NCI-H1436 treated with DMSO at 0.1 percent for 48 hours (cell line): ENCODE measurements at places on chromosomes 7 and 10.

GRCh38 chr10:59109826-59110225 lies 66.6 kb upstream of the PHYHIPL start:
- no peak for DNase-seq

DNA sequence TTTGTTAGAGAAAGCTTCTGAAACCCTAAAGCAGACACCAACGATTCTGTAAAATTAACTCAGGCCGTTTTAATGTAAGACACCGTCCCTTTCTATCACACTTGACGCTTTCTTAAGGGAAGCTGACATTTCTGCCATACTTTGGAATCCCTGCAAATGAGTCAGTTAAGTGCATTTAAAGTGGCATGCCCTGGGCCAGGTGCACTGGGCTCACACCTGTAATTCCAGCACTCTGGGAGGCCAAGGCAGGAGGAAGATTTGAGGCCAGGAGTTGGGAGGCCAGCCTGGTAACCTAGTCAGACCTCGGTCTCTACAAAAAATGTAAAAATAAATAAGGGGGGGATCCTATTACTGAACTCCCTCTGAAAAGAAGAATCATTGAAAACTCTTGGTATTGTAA lies 4.4 kb downstream of the UBE2H start:
- no peak for DNase-seq

DNA sequence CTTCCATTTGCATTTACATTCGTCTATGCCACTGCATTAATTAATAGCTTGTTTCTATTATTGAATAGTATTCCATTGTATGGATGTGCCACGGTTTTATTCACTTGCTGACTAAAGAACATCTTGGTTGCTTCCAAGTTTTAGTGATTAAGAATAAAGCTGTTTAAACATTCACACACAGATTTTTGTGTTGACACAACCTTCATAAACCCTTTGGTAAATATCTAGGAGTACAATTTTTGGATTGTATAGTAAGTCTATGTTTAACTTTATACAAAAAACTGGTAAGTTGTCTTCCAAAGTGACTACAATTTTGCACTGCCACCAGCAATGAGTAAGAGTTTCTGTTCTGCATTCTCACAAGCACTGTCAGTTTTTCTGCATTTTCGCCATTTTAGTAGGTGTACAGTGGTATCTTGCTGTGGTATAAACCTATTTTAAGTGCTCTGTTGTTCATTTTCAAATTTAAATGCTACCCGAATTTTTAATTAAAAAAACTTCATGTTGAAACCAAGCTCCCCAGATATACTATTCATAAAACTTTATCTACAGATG lies 121.4 kb downstream of the RNF133 start:
- no peak for DNase-seq

- DNase-seq, result no peak
Observed at GRCh38 chr7:31335161-31335856, 5.2 kb downstream of the NEUROD6 start.

DNA sequence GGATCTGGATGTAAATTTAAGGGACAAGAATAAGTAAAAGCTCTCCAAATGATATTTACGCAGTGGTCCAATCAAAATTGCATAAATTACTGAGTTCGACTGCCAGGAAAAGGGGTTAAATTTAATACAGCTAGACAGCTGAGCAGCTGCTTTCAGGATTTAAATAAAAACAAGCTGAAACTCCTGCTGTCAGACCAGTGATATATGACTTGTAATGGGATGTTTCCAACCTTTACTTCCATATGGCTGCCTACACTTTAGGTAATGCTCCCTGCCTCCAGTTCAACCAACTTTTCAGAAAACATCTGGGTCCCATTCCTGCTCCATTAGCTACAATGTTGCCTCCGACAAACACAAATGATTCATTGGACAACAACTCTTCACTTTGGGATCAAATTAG lies 326.3 kb upstream of the DGKB start:
- DNase-seq, result no peak

- DNase-seq, result no peak
Observed at GRCh38 chr7:27585781-27586447, 76.8 kb downstream of the HIBADH start.

GRCh38 chr10:43255634-43256431 lies 11.0 kb downstream of the RASGEF1A start:
- DNase-seq, result no peak
